ENCODE measurements at places on chromosomes 7 and 10.

GRCh38 chr7:99459087-99459486, 6.9 kb downstream of the ATP5MF start:
- DNase-seq: no peak

- no peak for DNase-seq
Observed at GRCh38 chr7:26718063-26718462, 146.3 kb downstream of the SKAP2 start.

- no peak for DNase-seq
Observed at GRCh38 chr7:102432442-102433218, 745 bp upstream of the ORAI2 start.

DNA sequence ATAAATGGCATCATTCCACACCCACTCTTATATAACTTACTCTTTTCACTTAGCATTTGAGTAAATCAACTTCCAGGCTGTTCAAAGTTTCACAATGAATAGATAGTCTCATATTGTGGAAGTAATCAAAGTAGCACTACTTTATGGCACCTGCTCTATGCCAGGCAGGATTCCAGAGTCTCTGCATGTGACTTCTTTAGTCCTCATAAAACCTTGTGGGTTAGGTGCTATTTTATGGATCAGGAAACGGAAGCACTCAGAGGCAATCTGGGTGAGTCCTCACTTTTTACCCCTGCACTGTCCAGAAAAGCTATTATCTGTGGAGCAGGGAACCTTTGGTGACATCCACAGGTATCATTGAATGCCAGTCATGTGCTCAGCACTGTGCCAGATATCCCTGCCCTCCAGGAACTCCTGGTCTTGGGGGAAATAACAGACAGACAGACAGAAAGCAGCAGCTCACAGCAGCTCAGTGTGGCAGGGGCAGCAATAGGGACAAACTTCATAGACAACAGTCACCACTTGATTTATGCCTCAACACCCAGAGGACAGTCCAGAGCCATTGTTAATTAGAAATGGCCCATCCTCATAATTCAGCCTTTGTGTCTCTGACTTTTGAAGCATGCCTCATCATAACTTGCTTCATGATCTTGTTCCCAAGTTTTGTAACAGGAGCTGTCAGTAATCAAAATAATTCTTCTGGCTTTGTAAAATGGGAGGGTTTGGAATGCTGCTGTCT, 160.6 kb downstream of the SEC23IP start:
- no peak for DNase-seq

- no peak for DNase-seq
Observed at GRCh38 chr10:113689574-113689973, 9.9 kb downstream of the CASP7 start.

GRCh38 chr10:128050936-128051335, 75.3 kb downstream of the MKI67 start:
- DNase-seq: no peak

GRCh38 chr10:25786161-25786560, 147.9 kb upstream of the MYO3A start:
- no peak for DNase-seq

DNA sequence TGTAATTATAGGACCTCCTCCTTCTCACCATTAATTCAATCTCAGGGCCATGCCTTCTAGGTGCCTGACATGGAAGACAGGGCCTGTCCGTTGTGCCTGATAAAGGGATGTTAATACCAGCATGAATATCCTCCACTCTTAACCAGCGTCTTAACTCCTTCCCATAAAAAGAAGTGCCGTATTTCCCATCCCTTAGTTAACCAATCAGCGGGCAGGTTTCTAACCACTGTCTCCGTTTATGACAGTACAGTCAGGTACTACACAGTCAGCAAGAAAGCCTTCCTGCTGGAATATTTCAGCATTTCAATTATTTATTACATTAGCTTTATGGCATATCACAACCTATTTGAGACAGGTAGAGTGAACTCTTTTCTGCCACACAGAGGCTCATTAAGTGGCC, 308.6 kb upstream of the FZD8 start:
- DNase-seq: no peak

DNA sequence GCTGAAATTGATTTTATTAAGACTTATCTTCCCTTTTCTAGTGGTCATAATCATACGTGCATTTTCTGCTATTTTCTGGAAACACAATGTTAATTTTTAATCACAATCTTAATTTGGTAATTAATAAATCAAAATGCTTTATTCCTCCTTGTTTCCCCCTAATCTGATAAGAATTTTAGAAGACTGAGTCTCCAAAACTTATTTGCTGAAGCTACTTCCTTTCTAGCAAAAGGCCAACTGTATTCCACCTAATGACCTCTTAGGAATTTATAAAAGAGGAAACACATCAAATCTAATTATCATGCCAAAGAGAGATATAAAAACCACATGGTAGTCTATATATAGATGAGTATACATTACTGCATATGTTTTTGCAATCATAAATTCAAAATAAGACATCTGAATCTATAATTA, 140.6 kb downstream of the GNAI1 start:
- DNase-seq: no peak

GRCh38 chr7:6276911-6277408, 4.5 kb upstream of the CYTH3 start:
- DNase-seq: no peak

DNA sequence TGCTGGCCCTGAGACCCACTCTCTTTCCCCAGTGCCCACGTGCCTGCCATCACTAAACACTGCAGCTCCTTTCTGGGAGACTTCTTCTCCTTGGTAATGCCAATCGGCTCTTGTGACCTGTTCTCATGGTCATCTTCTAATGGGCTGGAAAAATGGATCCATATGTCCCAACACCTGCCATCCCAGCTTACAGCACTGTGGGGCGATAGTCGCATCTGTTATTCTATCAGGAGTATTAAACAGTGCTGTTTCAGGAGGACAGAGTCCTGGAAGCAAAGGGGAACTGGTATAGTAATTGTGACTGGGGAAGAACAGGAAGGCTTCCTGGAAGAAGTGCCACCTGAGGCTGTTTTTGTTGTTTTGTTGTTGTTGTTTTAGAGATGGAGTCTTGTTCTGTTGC, 411.2 kb downstream of the GLRX3 start:
- no peak for DNase-seq

DNA sequence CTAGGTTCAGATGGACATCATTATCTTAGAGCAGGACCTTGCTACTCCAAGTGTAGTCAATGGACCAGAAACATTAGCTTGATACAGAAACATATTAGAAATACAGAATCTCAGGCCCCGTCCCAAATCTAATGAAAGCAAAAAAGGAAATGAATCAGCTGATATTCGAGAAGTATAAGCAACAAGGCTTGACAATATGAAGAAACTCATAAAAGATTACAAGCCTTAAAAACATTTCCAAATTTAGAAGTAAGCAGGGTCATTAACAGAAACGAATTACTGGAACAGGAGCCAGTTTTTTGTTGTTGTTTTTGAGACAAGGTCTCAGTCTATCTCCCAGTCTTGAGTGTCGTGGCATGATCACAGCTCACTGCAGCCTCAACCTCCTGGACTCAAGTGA, 40.5 kb upstream of the GSAP start:
- DNase-seq: no peak

DNA sequence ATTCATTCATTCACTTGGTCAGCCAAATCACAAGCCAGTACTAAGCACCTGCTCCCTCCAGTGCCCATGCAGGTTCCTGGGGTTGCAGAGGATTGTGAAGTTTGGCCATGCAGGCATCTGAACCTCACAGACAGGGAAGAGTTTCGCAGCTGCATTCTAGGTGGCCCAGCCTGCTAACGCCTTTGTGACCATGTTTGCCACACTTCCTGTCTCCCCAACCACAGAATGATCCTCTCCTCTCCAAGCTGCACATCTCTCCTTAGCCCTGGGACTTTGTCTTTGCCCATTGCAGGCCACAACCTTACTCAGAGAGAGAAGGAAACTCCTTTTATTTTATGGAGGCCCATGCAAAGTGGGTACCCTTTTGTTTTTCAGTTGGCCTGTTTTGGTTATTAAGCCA, 31.8 kb downstream of the EPDR1 start:
- no peak for DNase-seq

- no peak for DNase-seq
Observed at GRCh38 chr10:31087851-31088250, 56.2 kb upstream of the ZNF438 start.

GRCh38 chr10:33071857-33072256, 113.8 kb upstream of the ITGB1 start:
- DNase-seq: no peak

- no peak for DNase-seq
Observed at GRCh38 chr10:133293810-133294119, 14.9 kb downstream of the TUBGCP2 start.

- no peak for DNase-seq
Observed at GRCh38 chr10:34156781-34157425, 658.2 kb downstream of the PARD3 start.

DNA sequence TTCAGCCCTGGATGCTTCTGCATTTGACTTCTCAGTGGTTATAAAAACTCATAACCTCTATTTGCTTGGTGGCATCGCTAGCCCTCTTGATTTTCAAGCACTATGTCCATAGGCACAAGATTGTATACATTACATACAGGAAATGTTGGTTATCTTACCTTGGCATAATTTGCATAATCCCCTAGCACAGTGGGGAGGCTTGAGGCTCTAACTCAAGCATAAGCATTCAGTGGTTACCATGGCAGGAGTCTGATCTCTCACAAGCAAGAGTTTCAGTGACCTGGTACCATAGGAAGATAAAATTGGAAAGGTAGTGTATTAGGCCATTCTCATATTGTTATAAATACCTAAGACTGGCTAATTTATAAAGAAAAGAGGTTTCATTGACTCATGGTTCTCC, 121.8 kb downstream of the PLXDC2 start:
- DNase-seq: no peak

GRCh38 chr7:138299066-138299465, 161.0 kb upstream of the TRIM24 start:
- DNase-seq: no peak

GRCh38 chr7:31741852-31742251, 54.8 kb downstream of the PPP1R17 start:
- DNase-seq: no peak

DNA sequence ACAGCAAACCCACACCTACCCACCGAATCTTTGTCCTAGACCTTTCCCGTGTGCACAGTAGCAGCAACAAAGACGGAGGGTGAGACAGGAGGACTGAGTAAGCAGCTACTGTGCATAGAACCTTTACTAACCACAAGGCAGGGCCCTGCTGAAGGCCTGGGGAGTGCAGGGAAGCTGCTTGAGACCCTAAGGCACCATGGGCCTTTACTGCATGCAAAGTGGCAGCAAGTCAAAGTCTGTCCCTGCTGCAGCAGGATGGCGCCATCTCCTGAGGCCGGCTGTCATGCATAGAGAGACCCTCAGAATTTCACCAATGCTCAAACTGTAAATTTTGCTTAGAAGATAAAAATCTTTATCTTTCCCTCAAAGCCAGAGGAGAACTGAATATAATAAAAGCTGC, 610.5 kb downstream of the ACTR3B start:
- no peak for DNase-seq

DNA sequence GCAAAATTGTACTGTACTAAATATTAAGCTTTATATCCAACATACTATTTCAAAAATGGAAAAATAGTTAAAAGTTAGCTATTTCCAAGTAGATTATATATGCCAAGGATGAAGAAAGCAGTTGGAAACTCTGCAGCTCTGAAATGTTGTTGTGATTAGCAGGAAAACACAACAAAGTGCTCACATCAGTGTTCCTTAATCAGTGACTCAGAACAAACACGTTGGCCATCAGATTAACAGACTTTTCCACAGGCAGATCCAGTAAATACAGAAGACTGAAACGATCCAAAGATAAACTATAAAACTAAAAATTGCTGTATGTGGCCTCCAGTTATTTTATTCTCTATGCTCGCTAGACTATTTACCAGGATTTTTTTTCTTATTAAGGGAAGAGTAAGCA, 99.6 kb upstream of the SEMA3D start:
- DNase-seq: peak; percentile 0

GRCh38 chr10:28925121-28925663, 247.9 kb downstream of the BAMBI start:
- DNase-seq: no peak

DNA sequence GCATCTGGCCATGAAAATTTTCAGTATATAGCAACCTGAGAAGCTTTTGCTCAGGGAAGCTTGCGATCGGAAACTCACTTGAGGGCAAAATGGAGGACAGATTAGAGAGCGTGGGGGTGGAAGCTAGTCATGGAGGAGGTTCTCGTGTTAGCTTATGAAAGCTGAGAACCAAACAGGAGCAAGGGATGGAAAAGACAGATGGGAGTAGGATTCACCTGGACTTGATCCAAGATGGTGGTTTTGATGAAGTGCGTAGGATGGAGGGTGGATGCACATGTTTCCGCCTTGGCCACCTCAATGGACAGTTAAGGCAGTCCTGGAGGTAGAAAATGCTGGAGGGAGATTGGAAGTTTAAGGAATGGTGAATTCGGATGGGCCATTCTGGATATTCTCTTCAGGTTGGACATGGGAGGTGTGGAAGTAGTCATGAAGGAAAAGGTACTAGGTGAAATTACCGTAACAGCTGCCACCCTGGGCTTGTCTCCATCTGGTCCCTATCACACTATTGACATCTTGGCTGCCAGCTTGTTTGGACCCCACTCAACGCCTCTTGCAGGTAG, 6.3 kb upstream of the C10orf95 start:
- no peak for DNase-seq

- no peak for DNase-seq
Observed at GRCh38 chr7:134720091-134720935, 59.1 kb upstream of the CALD1 start.

DNA sequence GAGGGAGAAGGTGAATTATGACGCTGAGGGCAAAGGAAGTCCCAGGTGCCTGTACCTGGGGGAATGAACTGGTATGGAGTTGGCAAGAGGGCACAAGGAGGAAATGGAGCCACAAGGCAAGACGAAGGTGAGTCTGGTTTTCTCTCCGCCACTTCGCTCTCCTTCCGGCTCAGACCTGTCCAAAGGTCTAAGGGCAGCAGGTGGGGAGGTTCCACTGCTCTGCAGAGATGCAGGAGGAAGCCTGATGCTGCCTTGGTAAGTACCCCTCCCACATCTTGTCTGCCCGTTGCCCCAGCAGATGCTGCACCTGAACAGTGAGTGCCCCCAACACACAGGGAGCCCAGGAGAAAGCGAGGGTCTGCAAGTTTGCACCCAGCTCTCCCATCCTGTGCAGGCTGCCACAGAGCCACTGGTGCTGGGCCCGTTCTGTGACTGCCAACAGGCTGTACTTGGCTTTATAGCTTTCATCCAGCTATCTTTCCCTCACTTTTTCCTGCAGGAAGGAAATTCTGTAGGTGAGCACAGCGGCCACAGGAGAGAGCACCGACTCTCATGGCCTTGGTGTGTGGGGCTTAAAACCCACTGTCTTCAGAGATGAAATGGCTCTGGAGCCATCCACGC, 235.2 kb downstream of the COBL start:
- DNase-seq: no peak

- no peak for DNase-seq
Observed at GRCh38 chr7:35734001-35734483, 39.1 kb upstream of the HERPUD2 start.

GRCh38 chr10:132606536-132607316, 69.1 kb downstream of the INPP5A start:
- DNase-seq: no peak

DNA sequence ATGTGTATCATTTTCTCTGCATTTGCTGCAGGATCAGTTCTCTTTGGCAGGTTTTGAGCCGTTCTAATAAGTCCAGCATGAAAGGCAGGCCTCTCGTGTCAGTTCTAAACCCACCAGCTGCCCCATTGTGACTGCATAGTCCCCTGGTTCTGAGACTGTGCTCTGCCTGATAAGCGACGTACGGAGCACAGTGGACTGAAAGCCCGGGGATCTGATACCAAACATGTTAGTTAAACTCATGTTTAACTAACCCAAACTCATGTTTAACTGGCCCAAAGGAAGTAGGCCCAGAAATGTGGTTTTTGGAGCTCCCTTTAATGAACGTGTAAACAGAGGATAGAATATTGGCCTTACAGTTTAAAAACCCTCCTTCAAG, 98.0 kb upstream of the PDCD4 start:
- no peak for DNase-seq

Data from AG09319 (cell line).